ENCODE measurements at places on chromosomes 7 and 10.

DNA sequence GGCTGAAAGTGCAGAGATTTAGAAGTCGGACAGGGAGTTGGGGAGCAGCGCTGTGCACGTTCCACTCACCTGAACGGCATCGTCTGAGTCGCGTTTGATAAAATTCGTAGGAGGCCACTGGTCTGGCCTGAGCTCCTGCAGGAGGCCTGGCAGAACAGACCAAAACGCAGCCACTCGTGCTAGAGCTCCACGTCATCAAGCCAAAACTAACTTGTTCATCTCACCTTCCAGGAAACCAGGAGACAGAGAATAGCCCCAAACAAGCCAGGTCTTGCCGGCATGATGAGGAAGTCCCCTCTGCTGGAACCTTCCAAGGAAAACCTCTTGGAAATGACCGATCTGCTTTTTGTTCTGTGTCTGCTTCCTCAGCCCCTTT, 43.4 kb upstream of the DNAJB6 start:
- no peak for DNase-seq

- no peak for DNase-seq
Observed at GRCh38 chr10:113604572-113604971, 51.7 kb downstream of the HABP2 start.

DNA sequence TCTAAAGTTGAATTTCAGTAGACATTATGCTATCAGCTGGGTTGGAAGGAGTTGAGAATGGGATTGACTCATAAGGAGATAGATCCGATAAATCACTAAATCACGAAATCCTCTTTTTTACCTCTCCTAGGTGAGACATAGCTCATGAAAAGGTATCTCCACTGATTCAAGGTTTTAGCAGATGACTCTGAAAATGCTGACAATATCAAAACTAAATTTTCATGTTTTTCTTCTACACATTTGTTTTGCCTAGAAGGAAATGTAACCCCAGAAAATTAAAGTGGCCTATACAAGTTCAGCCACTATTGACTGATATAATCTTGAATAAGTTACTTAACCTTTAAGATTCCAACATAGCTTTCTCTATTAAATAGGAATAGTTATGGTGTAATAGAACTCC, 82.2 kb upstream of the VWDE start:
- no peak for DNase-seq

- no peak for DNase-seq
Observed at GRCh38 chr10:86325158-86325557, 41.4 kb downstream of the GRID1 start.

DNA sequence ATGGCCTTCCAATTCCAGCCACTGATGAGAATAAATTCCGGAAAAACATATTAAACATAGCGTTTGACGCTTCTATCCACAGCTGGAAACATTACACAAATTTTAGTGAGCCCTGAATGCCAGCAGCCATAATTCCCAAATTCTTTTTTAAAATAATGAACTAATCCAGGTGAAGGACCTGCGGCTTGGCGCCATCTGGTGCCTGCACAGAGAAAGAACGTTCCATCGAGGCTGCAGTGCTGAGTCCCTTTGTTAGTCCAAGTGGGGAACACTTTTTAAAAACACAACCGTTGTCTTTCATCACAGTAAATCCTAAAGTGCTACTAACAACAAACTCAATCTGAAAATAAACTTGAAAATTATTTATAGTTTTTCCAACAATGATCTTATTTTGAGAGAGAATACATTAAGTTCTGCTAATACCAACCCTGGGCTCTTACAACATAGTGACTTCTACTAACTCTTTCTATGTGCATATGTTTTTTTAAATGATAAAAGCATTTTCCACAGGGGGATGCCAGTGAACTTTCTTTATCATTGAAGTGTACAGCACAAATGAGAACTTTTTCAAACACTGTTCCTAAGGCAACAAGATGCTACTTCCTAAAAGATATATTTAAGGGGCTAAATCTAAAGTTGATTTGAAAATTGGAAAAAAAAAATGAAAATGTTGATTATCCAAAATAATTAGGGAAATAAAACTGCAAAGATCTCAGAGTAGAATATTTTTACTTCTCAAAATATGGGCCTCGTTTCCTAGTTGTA, 166.9 kb upstream of the RNF32 start:
- DNase-seq = peak; percentile 38

DNA sequence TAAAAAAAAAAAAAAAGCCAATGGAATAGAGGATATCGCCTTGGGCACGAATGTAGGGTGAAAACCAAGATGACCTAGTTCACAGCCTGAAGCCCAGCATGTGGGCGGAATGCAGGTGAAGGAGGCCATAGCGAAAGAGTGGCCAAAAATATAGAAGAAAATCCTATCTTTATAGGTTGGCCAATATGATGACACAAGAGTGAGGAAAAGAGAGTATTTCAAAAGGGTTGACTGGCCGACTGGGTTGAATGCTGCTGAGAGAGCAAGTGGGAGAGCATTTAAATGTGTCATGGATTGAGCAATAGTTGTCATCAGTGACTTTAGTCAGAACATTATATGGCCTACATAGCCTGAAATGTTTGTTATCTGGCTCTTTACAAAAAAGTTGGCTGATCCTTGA, 17.2 kb upstream of the GLI3 start:
- DNase-seq = no peak

GRCh38 chr10:18647151-18647550, 4.2 kb downstream of the NSUN6 start:
- no peak for DNase-seq

DNA sequence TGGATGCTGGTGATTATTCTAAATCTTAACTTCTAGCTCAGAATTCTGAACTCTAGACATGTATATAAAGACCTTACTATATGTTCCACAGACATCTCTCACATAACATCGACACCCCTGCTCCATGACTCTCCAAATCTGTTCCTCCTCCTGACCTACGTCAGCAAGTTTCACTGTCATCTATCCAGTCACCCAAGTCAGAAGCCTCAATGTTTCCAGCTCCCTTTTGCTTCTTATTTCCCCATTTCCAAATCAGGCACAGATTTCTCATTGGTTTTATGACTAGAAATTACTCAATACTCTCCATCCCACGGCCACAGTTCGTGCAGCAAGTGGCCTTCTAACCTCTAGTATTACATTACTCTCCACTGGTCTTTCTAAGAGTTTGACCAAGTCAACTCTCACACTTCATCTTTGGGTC, 28.5 kb downstream of the EPC1 start:
- DNase-seq = no peak

- peak; percentile 66 for DNase-seq
Observed at GRCh38 chr10:82319562-82319961, 444.6 kb downstream of the NRG3 start.

DNA sequence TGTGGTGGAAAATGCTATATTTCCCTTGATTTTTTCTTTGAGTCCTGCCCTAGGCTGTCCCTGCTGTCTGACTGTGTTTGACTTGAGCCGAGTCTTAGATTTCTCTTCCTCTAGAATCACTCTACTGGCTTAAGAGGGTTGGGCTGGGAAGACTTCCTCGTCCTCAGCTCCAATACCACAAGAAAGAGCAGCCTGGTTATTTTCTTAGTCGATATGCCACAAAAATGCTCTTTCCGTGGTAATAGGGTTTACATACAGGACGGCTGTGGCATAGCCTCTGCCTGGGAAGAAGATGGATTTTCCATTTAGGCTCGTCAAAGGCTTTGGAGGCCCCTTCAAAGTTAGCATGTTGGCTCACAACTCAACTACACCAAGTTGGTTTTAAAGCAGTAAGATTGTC, 212.0 kb upstream of the IGFBP3 start:
- DNase-seq = no peak

GRCh38 chr7:82110146-82110840, 333.3 kb downstream of the CACNA2D1 start:
- no peak for DNase-seq

- DNase-seq = no peak
Observed at GRCh38 chr7:46539892-46540483, 618.9 kb upstream of the IGFBP3 start.

DNA sequence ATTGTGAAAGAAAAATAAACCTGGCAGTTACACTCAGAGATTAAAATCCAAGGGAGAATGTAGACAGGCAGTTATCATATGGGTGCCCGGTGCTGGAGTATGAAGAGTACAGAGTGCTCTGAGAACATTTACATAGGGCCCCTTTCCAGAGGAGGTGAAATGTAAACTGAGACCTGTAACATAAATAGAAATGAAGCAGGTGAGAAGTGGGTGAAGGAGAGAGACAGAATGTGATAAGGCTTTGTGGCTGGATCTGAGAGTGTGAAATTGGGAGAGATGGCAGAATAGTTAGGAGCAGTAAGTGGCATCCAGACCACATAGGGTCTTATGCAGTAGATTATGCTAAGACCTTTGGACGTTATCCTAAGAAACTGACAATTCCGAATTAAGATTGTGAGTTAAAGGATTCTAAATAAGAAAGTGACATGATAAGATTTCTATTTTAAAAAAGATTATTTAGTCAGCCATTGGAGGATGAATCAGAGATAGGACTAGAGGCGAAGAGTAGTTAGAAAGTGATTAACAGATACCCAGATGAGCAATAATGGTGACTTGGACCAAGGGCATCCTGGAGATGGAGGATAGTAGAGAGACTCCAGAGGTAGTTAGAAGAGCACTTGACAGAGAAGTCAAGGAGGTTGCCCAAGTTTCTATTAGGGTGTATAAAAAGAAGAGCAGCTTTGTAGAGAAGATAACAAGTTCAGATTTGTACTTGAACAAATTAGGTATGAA, 36.7 kb downstream of the DNAH11 start:
- DNase-seq = no peak

DNA sequence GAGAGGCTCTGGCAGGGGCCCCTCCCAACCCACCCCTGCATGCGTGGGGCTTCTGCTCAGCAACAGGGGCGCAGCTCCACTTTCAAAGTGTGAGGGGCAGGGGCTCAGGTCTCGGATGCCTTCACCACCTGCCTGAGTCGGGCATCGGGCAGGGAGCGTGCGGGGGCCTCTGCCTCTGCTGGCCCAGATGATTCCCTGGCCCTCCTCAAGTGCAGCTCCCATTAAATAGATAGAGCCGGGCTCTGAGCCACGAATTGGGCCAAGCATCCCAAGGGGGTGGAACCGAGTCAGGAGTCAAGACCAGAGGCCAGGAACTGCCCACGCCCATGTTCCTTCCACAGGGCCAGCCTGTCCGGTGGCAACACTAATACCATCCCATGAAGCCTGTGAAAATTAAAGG, 108.9 kb upstream of the FAM20C start:
- DNase-seq = peak; percentile 28

GRCh38 chr10:12337453-12338372, 11.6 kb upstream of the CAMK1D start:
- no peak for DNase-seq

DNA sequence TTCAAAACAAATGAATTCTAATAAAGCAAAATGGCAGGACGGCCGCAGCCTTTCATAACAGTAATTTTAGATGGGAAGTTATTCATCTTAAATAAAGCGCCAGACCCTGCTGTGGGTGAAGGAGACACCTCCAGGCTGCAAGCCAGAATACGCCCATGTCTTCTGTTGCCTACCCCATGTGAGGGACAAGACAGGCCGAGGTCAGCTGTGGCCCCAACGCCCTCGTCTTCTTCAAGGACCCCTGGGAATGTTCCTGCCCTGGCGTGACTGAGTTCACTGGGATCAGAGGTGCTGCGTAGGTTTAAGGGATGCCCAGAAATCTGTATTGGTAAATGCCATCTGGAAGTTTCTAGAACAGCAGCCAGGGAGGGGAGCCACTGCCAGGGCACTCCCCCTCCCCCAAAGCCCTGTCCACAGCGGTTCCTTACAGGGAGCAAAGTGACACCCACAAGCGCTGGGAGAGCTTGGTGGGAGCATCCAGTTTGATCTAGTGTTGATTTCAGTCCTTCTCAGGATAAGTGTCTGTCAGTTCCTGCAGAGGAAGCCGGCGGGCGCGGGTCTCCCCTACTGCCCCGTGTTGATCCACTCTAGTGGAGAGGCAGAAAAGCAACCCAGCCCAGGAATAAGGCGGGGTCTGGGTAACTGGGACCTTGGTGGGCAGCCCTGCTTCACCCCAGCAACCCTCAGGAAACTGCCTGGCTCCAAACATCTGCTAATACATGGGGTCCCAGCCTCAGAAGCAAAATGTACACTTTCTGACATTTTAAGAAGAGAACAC, 20.6 kb downstream of the PAPOLB start:
- no peak for DNase-seq

GRCh38 chr10:3018247-3018646, 49.1 kb upstream of the PFKP start:
- DNase-seq = no peak

DNA sequence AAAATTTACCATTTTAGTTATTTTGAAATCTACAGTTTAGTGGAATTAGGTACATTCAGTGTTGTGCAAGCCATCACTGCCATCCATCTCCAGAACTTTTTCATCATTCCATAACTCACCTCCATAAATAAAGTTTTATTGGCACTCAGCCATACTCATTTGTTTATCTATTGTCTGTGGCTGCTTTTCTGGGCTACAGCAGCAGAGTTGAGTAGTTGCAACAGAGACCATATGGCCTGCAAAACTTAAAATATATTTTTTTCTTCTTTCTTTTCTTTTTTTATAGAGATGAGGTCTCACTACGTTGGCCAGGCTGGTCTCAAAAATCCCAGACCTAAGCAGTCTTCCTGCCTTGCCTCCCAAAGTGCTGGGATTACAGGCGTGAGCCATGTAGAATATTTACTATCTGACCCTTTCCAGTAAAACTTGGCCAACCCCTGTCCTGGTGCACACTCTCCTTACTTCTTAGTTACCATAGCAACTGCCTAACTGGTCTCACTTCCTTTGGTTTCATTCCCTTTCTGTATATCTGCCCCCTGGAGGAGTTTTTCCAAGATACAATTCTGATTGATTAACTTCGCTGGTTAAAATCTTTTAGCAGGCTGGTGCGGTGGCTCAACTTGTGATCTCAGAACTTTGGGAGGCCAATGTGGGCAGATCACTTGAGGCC, 133.2 kb downstream of the CUX1 start:
- DNase-seq = no peak

DNA sequence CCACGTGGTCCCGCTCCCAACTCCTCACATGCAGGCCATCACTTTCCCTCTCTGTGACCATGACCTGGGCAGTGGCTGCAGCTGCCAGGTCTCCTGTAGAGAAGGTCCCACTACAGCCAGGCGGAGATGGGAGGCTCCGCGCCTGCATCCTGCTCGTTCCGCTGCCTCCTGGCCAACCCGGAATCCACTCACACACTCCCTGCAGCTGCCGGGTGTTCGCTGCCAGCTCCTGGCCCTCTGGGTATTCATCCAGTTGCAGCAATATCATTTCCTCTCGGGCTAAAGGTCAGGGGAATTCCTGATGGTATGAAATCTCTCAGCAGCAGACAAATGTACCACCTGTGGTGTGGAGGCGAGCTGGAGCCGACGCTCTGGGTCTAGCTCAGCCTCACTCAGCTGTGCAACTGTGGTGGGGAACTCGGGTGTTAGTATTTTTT, 65.7 kb downstream of the TLL2 start:
- peak; percentile 88 for DNase-seq

- no peak for DNase-seq
Observed at GRCh38 chr10:86929468-86930380, 27.7 kb downstream of the MMRN2 start.

GRCh38 chr10:125157505-125157904, 2.9 kb downstream of the CTBP2 start:
- DNase-seq = no peak

GRCh38 chr10:124125305-124126116, 32.1 kb upstream of the CHST15 start:
- no peak for DNase-seq
